ENCODE measurements at places on chromosomes 11 and 22. TPM values are rescaled to one million over a fixed set of nuclear protein-coding genes. Genes with fewer than 3 reads are reported as not detected.

GRCh38 chr22:35411102-35411501, 11.2 kb downstream of the MCM5 start:
- no peak for DNase-seq

- DNase-seq = no peak
Observed at GRCh38 chr22:18056807-18057474, 20.8 kb upstream of the PEX26 start.

- no peak for DNase-seq
Observed at GRCh38 chr22:44390613-44390970, 77.8 kb upstream of the SHISAL1 start.

DNA sequence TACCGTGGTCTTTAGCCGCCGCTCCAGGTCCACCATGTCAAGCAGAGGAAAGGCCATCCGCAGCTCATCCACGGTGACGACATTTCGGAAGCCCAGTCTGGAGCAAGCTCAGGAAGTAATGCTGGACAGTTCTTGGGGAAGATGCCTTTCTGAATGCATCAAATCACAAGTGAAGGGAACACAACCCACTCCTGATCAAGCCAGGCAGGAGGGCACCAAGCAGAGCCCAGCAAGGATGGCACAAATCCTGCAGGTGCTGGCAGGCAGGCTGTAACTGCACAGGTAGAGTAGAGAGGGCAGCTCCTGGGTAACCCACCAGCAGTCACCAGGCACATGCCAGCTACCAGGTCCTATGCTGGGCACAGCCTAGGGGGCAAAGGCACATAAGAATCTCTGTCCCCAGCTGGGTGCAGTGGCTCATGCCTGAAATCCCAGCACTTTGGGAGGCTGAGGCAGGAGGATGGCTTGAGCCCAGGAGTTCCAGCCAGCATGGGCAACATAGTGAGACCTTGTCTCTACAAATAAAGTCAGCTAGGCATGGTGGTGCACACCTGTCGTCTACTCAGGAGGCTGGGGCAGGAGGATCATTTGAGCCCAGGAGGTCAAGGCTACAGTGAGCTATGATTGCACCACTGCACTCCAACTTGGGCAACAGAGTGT, 13.9 kb downstream of the HDHD5 start:
- no peak for DNase-seq

- DNase-seq = no peak
Observed at GRCh38 chr11:119717839-119718534, 11.0 kb downstream of the NECTIN1 start.

GRCh38 chr22:48900327-48900597, 927.4 kb downstream of the BRD1 start:
- no peak for DNase-seq

DNA sequence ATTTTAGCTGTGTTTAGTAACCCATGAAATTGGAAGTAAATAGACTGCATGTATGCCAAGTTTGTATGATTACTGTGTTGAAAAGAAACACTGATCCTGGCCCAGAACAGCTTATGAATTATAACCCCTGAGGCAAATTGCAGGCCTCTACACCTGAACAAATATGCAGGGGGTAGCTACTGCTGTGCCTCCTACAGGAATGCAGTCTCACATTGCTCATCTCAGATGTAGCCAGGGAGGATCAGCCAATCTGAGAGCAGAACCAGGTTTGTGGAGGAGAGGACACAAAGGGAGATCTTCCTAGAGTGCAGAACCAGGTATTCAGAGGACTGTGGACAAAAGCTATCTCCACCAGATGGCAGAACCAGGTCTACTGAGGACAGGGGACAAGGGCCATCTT, 442.2 kb upstream of the DDI1 start:
- no peak for DNase-seq

- no peak for DNase-seq
Observed at GRCh38 chr11:34633990-34634693, 13.2 kb downstream of the EHF start.

GRCh38 chr11:119759324-119759723, 30.3 kb upstream of the NECTIN1 start:
- peak; percentile 80 for DNase-seq

DNA sequence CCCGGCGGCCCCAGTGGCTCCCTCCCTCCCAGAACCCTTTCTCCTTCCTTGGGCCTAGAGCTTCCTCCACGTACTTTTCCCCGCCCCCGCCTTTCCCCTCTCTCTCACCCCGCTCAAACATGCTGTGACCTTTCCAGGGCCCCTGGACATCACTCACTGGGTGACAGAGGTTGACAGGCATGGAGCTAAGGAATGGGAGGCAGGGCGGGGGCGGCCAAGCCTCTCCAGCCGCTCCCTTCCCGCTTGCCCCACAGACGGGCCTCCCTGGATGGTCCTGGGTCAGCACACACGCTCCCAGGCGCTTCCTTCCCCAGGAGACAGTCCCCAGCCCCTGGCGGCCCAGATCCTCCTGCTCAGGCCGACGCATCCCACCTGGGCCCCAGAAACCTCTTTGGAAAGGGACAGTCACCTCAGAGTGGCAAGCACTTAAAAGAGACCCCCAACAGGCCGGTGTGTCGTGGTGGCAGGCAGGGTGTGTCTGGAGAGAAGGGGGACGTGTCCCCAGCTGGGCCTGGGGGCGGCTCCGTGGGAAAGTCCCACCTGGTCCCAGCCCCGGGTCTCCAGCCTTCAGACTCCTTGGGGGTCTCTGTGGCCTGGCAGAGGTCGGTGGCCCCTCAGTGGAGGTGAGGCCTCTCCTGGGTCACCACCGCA, 8.8 kb downstream of the H19 start:
- no peak for DNase-seq

FADS3 gene
- total RNA-seq = 32.7 TPM

LMO1 gene
- total RNA-seq = not detected

CHADL gene
- total RNA-seq = not detected

GRCh38 chr11:128733440-128734102, 39.7 kb downstream of the FLI1 start:
- no peak for DNase-seq

DNA sequence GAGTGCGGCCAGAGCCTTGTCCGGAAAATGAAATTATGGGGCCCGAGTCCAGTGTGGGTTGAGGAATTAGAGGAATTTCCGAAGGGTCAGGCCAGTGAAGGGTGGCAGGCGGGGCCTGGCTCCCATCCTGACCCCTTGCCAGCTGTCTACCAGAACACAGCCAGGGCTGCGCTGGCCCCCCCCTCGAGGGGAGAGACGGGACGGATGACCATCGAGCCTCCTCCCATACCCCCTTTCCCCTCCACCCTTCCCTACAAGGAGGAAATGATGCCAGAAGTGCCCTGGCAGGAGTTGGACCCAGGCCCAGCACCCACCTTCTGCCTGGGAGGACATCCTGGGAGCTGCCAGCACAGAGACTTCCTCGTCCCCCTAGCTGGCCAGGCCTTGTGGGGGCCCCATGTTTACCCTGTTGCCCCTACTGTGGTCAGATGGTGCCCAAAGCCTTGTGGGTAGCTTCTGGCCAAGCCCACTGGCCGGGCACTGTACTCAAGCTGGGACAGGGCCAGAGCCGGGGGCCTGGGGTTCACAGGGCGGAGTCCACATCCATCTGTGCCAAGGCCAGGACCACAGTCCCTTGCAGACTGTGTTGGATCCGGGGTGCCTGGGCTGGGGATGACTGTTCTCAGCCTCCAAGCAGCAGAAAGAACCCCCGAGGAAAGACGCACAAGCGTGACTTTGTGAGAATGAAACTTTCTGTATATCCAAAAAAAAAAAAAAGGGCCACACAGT, 20.8 kb downstream of the ARVCF start:
- DNase-seq = peak; percentile 59

C11orf87 gene
- not detected for total RNA-seq

DNA sequence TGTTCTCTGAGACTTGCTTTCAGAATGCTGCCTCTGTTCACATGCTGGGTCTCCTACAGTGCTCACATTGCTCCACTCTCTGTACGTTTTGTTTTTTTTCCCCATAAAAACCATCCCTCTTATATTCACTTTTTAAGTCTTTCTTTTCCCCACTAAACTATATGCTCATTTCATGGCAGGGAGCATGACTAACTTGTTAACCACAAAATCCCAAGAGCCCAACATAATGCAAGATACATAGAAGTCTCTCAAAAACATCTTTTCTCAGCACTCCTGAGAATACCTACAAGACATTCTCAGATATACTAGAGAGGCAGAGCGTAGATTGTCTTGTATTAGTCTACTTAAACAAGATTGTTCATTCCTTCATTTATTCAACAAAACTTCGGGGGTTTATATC, 73.3 kb downstream of the FAM76B start:
- no peak for DNase-seq

MCAT gene
- 19.0 TPM for total RNA-seq

DNA sequence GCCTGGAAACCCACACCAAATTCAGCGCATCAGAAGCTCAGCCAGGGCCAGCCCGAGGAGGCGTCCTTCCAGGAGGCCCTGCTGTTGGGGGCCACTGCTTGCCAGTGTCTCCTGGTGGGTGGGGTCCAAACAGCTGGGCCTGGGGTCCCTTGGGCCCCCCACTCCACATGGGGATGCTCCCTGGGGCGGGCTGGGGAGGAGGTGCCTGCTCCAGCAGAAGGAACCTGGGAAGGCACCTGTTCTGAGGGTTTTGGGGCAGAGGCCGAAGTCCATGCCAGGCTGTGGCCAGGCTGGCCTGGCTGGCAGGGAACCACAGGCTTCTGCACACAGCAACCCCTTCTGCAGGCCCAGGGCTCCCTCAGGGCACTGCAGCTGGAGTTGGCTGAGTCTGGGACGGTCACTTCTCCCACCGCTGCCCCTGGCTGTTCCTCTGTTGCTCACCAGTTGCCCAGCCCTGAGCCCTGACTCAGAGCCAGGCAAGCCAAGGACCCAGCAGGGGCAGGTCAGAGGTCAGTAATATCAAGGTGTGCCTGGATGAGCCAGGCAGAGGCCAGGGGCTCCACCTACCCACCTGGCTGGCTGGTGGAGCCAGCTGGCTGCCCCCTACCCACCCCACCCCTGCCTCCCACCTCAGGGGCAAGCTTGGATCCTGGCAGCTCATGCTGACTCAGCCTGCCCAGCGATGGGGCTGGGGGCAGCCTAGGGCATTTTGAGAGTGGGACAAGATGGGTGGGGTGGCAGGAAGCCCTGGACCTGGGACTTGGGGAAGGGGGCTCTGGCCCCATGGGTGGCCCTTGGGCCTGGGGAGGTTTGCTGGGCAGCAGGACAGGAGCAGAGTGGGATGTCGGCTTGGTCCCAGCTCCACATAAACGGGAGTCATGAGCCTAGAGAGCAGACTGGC, 12.0 kb upstream of the PHLDA2 start:
- peak; percentile 77 for DNase-seq

- DNase-seq = no peak
Observed at GRCh38 chr22:29871684-29872083, 11.3 kb upstream of the MTMR3 start.
